Gastroesophageal sphincter (tissue), 4 donors: ENCODE measurements at places on chromosomes 6 and 20. TPM values are rescaled to one million over a fixed set of nuclear protein-coding genes. Genes with fewer than 3 reads are reported as not detected.

Gene ZNF133
- 19.7 TPM for total RNA-seq

Gene PROKR2
- total RNA-seq: not detected

Gene ACSS1
- total RNA-seq: 44.7 TPM

Gene CDH4
- total RNA-seq: under 0.01 TPM

Gene C20orf144
- total RNA-seq: not detected

Gene ADGRF4
- total RNA-seq: 0.17 TPM

Gene C20orf96
- total RNA-seq: 3.1 TPM

Gene SLC22A1
- total RNA-seq: 0.67 TPM

Gene CST2
- total RNA-seq: 0.54 TPM

Gene OLIG3
- 0.23 TPM for total RNA-seq

Gene DUSP15
- 1.5 TPM for total RNA-seq

Gene NOL4L
- 14.7 TPM for total RNA-seq

Gene LHFPL5
- not detected for total RNA-seq

Gene KHDC1
- total RNA-seq: 1.7 TPM

Gene RNF39
- not detected for total RNA-seq

Gene PRICKLE4
- 0.94 TPM for total RNA-seq

Gene PCK1
- 0.30 TPM for total RNA-seq

Gene VEGFA
- 42.7 TPM for total RNA-seq

Gene RBM24
- total RNA-seq: 20.2 TPM

Gene CYP39A1
- 33.9 TPM for total RNA-seq

Gene HMGCLL1
- total RNA-seq: 0.31 TPM

Gene SLC44A4
- 1.1 TPM for total RNA-seq

Gene RAET1L
- 0.62 TPM for total RNA-seq

Gene BPIFB4
- not detected for total RNA-seq

Gene OGFRL1
- total RNA-seq: 29.0 TPM

Gene GFOD1
- 27.2 TPM for total RNA-seq

Gene DNAH8
- total RNA-seq: not detected

Gene GINM1
- total RNA-seq: 53.0 TPM

Gene FIG4
- 18.6 TPM for total RNA-seq

Gene MATN4
- not detected for total RNA-seq

Gene MAP7
- 4.0 TPM for total RNA-seq

Gene SH3BGRL2
- total RNA-seq: 52.3 TPM

Gene BPIFB1
- 0.58 TPM for total RNA-seq

Gene EFHC1
- total RNA-seq: 27.4 TPM

Gene GJA10
- not detected for total RNA-seq

Gene ZNF512B
- 13.8 TPM for total RNA-seq

Gene PLN
- 555 TPM for total RNA-seq

Gene CLPSL1
- total RNA-seq: not detected

Gene SF3B5
- total RNA-seq: 113 TPM

Gene KCNQ5
- 3.4 TPM for total RNA-seq

Gene FAM162B
- total RNA-seq: 5.6 TPM

Gene SLC32A1
- total RNA-seq: not detected

Gene LIN28B
- not detected for total RNA-seq

Gene MLIP
- 0.54 TPM for total RNA-seq

Gene KIF6
- total RNA-seq: 2.3 TPM

Gene LSM2
- total RNA-seq: 31.6 TPM

Gene PGC
- total RNA-seq: not detected

Gene MRPL2
- total RNA-seq: 24.4 TPM

Gene SLC17A9
- 1.3 TPM for total RNA-seq
